ENCODE measurements at places on chromosomes 2 and 18.

DNA sequence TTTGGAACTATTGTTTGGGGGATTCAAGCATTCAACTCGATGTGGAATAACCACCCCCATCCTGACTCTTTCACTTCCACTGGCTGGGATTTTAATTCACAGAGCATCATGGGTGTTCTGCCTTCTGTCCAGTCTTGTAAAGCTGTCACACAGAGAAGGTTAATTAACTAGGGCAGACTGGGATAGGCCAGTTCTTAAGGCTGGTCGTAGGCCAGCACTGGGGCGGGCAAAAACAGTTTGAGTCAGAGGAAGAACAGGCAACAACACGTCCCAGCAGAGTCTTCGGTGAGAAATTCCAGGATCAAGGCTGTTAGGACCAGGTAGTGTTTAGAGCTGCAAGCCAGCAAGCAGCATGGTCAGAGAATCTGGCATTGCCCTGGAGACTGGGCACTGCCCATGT, 4.0 kb upstream of the RNF152 start:
- no peak for DNase-seq

DNA sequence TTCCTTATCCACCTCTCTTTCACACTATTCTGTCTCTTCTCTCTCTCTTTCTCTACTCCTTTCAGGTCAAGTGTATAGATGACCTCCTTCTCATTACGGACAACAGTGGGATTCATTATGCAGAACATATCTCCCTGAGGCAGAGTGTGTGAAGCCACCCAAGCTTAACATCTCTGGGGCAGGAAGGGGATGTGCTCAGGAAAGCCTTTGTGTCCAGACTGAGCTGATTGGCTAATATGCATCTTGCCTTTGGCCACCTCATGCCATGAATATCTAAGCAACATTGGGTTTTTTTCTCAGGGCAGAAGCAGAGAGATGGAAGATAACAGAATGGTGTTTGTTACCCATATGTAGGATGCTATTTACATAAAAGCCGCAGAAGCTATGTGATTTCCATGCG, 211.4 kb upstream of the LRRTM1 start:
- no peak for DNase-seq

GRCh38 chr2:236633775-236634560, 64.3 kb downstream of the ACKR3 start:
- no peak for DNase-seq

DNA sequence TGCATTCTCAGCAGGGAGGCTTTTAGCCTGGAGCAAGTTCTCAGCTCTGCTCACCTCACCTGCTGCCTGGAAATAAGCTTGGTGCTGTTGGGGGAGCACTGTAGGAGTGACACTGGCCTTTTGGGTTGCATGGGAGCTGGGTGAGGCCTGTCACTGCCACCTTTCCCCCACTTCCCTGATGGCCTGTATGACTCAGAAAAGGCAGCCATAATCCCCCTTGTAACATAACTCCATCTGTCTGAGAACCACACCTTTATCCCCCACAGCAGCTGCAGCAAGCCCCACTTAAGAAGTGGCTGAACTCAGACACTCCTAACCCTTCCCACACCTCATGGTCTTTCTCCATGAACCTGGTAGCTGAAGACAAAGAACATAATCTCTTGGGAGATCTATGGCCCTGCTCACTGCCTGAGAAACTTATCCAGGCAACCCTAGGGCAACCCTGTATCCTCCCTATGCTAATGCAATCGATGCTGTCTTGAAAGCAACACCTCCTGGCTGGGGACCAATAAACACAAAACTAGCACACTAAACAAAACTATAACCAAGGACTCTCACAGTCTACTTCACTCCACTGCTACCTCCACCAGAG, 258.9 kb upstream of the OSR1 start:
- DNase-seq, result no peak

GRCh38 chr2:45612285-45612684, 1.2 kb upstream of the SRBD1 start:
- DNase-seq, result no peak

DNA sequence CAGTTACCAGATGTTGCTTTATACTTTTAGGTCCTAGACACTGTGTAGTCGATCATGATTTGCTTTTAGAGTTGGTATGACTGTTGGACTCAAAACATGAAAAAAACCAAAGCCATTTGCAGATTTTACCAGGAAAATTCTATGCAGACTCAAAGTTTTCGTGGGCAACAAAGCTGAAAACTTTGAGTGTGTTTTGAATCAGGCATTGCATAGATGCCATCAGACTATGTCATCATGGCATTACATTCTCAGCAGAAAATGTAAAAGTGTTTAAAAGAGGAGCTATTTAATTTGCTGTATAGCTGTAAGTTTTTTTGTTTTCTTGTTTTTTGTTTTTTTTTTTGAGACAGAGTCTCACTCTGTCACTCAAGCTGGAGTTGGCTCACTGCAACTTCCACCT, 43.5 kb upstream of the ELAC1 start:
- no peak for DNase-seq

DNA sequence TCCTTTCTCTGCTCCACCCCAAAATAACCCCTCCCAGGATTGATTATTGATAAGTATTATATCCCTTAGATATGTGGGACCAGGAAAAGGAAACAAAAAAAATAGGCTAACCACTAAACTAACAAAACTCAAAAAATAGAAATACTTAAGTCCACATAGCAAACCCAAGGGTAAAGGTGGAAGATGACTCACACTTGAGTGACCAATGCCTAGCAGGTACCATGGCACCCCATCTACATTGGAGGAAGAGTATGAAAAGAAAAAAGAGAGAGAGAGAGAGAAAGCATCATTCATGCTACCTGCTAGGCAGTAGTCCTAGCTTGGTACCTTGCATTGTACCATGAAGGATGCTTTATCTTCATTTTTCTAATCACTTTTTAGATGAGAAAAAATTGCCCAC, 6.3 kb downstream of the EXOC6B start:
- DNase-seq, result no peak

DNA sequence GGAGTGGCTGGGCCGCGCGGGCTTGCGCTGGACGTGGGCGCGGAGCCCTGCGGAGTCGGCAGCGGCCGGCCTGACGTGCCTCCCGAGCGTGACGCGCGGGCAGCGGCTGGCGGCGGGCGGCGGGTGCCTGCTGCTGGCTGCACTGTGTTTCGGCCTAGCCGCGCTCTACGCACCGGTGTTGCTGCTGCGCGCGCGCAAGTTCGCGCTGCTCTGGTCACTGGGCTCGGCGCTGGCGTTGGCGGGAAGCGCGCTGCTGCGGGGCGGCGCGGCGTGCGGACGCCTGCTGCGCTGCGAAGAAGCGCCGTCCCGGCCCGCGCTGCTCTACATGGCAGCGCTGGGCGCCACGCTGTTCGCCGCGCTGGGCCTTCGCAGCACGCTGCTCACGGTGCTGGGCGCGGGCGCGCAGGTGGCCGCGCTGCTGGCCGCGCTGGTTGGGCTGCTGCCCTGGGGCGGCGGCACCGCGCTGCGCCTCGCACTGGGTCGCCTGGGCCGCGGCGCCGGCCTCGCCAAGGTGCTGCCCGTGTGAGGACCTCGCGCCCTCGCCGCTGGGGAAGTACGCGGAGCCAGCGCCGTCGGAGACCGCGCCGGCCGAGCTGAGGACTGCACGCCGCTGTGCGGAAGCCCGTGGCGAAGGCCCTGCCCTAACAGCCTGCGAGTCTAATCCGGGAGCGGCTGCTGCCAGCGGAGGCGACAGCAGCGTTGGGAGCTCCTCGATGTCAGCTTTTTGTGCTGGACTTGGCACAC, 526 bp downstream of the SFT2D3 start:
- peak; percentile 73 for DNase-seq

DNA sequence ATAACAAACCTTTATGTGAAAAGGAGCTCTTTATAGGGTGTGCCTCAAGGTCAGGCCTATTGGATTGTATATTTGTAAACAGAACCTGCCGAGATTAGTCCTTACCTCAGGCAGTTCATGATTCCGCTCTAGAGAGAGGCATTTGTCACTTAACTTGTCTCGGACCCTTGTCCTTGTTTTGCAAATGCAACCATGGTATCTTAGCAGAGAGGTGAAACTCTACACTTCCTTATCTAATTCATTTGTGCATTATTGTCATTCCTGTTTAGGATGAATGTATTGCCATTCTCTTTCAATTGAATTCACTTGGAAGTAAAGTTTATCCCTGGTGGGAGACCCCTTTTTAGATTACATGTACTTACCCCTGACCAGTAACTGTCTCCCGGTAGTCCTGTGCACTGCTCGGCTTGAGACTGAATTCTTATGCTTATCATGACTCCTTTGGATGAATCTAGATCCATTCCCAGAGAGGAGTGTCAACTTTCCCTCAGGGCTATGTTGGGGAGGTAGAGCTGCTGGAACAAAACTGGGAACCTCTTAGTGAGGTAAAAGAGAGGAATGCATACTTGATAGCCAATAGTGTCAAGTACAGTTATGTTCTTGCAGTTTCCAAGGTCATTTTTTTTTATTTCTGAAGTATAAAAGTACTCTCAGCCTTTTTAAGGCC, 46.6 kb downstream of the SGPP2 start:
- DNase-seq, result no peak

DNA sequence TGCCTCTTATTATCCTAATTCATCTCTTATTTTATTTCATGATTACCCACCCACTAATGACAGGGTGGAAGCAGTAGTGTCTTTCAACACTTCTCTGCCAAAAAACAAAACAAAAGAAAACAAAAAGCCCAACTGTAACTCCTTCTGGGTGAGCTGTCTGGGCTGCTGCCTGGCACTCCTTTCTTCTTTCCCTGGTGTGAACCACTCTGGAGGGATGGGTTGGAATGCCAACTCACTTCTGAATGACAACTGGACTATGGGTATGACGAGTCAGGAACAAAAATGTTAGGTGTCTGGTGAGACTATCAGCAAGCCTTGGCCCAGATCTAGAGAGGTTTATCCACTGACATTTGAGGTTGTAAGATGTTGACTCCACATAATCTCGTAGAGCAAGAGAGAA, 88.3 kb upstream of the ITGB6 start:
- no peak for DNase-seq

DNA sequence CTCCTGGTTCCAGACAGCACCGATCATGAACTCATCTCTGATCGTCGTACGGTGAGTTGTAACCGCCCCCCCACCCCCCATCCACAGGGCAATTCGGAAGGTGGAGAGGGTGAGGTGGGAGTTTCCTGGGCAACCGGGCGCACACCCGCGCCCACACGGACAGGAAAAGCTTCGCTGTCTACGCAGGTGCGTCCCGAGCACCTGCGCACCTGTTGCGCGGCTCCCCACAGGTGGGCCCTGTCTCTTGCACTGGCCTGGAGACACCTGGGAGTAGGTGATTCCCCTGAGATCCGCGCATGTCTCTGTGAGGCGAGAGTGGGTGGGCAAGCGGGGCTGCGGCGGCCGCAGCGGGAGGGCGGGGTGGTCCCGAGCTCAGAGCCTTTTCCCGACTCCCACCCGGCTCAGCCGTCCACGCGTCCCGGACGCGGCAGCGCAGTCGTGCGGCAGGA, 459 bp upstream of the ATP6V1C2 start:
- DNase-seq, result no peak

- no peak for DNase-seq
Measured at GRCh38 chr2:4174796-4175195, 471.4 kb downstream of the DCDC2C start.

- DNase-seq, result no peak
Measured at GRCh38 chr2:223841436-223842190, 4.2 kb upstream of the AP1S3 start.
